ENCODE measurements at places on chromosomes 5 and 9. TPM values are rescaled to one million over a fixed set of nuclear protein-coding genes. Genes with fewer than 3 reads are reported as not detected.

Gene SLC36A3
- not detected for total RNA-seq

Gene CAMK2A
- 0.09 TPM for total RNA-seq

Gene NDUFAF2
- total RNA-seq, result 28.8 TPM

DNA sequence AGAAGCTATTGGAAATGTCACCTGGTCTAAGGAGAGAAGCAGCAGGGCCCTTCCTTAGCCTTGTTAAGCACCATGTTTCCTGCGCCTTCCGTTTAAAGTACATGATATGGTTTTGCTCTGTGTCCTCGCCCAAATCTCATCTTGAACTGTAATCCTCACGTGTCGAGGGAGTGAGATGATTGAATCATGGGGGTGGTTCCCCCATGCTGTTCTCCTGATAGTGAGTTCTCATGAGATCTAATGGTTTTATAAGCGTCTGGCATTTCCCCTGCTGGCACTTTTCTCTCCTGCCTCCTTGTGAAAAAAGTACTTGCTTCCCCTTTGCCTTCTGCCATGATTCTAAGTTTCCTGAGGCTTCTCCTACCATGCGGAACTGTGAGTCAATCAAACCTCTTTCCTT is 49.7 kb downstream of the PRDM6 start:
- DNase-seq, result no peak
- H3K27me3 ChIP-seq, result no peaks in the 10 kb centered on the region
- H3K4me1 ChIP-seq, result no peaks in the 10 kb centered on the region

DNA sequence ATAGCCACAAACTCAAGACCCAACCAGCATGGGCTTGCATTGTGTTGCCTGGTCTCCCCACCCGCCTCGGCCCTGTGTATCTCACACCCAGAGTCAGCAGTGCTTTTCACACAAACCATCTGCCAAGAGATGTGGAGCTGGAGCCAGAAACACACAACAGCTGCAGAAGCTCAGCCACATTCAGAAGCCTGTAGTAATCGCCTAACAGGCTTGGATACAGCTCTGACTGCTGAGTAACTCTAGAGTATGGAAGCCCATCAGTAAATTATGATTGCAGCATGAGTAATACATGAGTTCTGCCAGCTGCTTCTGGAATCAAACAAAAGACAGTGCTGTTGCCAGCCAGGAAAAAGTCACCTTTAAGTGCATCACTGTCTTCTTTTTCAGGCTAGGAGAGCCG is 16.0 kb downstream of the TEK start:
- peaks cover 5% of the 10 kb centered on the region for H3K4me1 ChIP-seq
- H3K27ac ChIP-seq, result no peak overlapping the region
- H3K4me3 ChIP-seq, result no peak overlapping the region
- no peak for DNase-seq
- H3K27me3 ChIP-seq, result no peaks in the 10 kb centered on the region

- DNase-seq, result no peak
- H3K4me1 ChIP-seq, result peaks cover 8% of the 10 kb centered on the region
- H3K27ac ChIP-seq, result no peak overlapping the region
- no peaks in the 10 kb centered on the region for H3K27me3 ChIP-seq
Measured at GRCh38 chr5:127695346-127695745, 7.8 kb upstream of the CCDC192 start.

GRCh38 chr9:84679571-84679970 is 10.0 kb downstream of the NTRK2 start:
- H3K4me1 ChIP-seq, result no peaks in the 10 kb centered on the region
- peaks cover 4% of the 10 kb centered on the region for H3K27me3 ChIP-seq
- DNase-seq, result no peak
- H3K27ac ChIP-seq, result no peak overlapping the region

DNA sequence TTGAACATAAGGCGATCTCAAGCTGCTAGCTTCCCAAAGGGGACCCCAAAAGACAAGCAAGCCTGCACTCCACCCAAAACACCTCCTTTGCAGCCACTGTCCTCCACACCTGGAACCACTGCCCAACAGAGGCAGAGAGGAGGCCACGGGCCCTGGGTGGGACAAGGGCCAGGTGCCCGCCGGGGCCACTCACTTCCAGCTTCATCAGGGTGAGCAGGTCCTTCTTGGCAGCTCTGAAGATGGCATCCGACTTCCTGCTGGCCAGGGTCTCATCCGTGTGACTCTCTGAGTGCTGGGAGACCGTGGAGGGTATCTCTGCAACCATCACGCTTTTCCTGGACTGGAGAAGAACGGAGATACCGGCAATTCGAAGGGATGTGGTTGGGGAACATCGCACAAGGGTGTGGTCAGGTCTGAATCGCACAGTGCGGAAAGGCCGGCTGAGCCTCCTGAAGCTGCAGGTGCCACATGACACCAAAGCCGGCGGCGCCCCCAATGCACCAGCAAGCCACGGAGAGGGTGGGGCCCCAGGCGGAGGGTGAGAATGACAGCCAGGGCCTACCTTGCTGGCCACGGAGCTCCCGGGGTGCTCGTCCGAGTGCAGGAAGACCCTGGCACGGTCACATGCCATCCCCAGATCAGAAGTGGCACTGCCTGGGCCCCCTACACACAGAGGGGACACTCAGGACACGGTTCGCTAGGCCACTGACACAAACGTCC is 44.6 kb downstream of the PNPLA7 start:
- no peaks in the 10 kb centered on the region for H3K36me3 ChIP-seq
- H3K27me3 ChIP-seq, result no peaks in the 10 kb centered on the region
- H3K4me1 ChIP-seq, result no peaks in the 10 kb centered on the region
- no peak overlapping the region for H3K4me3 ChIP-seq
- no peak for DNase-seq

Measured in neural progenitor cell (in vitro differentiated cells).